ENCODE measurements at places on chromosomes 2 and 18.

GRCh38 chr2:149544692-149545091 is 42.9 kb downstream of the MMADHC start:
- DNase-seq = no peak

DNA sequence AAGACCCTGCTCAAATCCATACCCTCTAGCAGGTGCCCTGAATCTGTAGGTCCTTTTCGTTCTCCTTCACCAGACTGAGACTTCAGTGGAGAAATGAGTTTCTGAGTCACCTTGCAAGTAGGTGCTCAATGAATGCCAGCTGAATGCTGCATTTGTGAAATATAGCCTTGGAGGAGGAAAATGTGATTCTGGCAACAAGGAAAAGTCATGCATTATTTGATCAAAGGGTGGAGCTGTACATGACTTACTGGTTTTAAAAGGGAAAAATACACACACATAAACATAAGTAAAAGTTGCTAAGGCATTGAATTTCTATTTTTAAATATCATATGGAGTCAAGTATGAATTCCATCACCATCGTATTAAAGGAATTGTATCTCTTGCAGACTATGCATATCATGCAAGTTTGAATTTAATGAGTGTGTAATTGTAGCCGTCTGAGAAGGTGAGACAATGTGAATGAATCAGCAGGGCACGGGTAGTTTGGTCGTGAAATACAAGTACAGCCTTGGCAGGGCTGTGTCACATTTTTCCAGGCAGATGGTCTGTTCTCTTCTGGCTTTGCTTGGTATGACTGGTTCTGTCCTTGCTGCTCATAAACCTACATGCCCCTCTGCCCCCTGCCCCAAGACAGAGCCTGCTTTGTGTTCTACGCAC is 160.8 kb downstream of the COL6A3 start:
- no peak for DNase-seq

GRCh38 chr2:106572541-106573450 is 85.6 kb downstream of the CD8B2 start:
- DNase-seq = peak; percentile 28

GRCh38 chr2:119860924-119861323 is 101.2 kb downstream of the PTPN4 start:
- no peak for DNase-seq

DNA sequence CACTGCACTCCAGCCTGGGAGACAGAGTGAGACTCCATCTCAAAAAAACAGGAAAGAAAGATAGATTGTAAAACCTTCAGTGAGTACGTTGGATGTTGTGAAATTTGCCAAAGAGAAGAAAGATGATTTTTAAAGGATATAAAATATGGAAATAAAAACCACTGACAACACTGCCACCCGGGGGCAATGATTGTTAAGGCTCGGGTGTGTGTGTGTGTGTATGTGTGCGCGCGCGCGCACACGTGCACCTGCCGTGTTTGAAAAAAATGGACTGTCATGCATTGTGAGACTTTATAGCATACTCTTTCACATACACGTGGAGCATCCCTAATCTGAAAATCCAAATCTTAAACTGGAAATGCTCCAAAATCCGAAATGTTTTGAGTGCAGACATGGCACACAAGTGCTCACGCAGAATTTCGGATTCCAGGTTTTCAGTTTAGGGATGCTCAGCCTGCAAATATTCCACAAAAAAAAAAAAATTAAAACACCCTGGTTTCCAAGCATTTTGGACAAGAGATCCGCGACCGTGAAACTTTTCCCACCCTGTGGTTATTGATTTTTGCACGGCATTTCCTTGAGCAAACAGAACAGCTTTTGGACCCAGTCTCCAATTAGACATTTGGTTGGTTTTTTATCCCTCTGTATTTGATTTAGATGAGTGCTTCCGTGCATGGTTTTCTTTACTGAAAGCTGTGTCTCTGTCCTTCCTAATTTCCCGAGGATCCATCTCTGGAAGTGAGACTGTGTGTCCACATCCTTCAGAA is 269.2 kb downstream of the AGAP1 start:
- DNase-seq = no peak

DNA sequence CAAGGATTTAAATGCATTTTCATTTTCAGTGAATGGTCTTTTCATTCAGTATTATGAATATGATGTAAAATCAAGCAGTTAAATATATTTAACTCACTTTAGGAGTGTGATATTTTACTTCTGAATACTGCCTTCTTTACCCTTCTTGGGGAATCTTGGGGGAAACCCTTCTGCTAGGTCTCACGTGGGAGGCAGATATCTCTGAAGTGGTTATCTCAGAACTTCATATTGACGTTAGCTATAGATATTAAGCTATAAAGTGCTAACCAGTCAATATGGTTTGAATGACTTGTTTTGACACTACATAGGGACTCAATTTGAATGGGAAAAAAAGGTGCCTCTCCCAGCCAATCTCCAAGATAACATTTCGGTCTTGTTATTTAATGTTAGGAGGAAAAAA is 9.8 kb downstream of the REL start:
- DNase-seq = no peak

DNA sequence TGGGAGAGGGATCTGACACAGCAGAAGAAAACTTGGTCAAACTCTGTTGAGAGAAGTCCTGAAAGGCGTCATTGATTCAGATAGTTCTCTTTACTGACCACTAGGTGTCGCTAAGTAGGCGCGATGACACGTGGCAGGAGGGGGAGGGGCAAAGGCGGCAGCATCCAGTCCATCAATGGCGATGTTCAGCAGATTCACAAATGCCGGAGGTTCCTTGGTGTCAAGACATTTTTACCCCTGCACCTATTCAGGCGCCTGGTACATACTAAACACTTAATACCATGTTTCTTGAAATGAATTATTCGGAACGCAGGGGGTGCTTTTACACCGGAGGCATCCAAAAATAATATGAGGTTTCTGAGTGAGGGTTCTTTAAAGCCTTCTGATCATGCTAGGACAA is 3.0 kb upstream of the PLEK start:
- DNase-seq = peak; percentile 44

DNA sequence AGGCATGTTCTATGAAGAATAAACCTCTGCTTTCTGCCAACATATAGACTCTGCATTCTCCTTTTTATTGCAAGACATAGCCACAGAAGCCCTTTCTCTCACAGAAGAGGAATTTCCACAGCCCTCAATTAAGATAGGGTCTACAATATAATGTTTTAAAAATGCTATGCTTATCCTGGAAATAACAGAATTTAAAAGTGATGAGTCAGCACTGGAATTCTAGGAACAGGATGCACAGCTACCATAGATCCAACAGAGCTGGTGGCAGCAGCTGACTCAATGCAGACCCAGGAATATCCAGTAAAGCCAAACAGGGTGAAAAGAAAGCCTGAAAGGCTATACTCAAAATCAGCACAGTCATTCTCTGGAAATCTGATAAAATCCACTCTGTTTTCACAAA is 866.9 kb downstream of the TRIB2 start:
- DNase-seq = no peak

DNA sequence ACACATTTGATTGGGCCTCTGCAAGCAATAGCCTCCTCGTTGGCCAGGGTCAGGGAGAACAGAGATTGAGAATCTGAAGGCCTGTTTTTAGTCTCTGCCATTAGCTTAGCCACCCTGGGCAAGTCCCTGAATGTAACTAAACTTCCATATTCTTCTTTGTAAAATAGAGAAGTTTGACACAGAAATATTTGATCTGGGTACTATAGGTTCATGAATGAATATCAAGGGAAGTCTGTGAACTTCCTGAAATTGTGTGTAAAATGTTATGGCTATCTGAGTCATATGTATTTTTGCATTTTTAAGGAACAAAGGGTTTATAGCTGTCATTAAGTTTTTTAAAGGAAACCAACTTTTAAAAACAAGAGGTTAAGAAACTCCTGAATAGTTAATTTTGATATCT is 23.2 kb downstream of the RND3 start:
- no peak for DNase-seq

DNA sequence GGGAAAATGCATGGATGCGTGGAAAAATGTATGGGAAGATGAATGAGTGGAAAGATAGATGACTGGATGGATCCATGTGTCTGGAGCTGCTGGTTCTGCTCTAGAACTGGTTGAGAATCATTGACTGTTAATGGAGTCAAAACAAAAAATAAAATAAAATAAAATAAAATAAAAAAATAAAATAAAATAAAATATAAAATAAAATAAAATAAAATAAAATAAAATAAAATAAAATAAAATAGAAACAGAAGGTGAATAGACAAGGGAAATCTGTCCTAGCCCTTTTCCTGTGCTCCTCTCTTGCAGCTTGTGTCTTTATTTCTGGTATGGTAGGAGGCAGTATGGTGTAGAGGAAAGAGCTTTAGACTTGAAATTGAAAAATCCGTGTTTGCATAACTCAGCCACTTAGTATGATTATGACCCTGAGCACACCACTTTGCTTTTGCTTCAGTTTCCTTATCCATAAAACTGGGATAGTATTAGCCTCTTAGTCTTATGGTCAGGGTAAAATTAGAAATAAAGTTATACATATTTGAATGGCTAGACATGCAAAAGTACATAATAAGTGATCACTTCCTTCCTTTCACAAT is 51.0 kb downstream of the PSD4 start:
- DNase-seq = no peak

GRCh38 chr2:168174756-168175155 is 72.6 kb downstream of the STK39 start:
- DNase-seq = no peak

DNA sequence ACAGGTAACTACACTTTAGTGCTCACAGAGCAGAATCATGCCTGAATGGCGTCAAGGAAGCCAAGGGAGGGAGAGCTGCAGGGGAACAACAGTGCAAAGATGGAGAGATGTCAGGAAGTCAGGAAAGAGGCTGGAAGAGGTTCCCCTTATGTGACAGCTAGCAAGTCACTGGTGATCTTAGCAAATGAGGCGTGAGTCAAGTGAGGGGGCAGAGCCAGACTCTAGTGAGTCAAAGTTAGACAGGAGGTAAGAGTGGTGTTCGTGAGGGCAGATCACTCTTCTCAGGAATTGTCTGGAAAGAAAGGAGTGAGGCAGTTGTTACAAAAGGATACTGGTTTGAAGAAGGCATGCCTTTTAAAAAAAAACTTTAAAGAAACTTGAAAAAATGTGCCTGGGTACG is 87.1 kb downstream of the MEP1B start:
- DNase-seq = no peak

DNA sequence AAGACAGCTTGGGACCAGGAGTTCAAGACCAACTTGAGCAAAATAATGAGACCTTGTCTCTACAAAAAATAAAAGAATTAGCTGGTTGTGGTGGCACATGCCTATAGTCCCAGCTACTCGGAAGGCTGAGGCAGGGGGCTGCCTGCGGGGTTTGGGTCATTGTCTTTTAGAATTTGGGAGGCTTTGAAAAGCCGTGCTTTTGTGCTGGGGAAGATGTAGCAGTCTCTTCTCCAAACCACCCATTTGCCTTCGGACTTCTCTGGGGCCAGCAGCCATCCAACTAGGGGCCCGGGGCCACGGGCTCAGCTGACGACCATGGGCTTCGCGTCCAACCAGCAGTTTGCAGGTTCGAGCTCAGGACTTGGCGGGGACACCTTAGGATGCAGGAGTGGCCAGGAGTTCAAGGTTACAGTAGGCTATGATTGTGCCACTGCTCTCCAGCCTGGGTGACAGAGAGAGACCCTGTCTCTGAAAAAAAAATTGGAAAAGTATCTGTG is 6.3 kb downstream of the PJVK start:
- no peak for DNase-seq

- DNase-seq = no peak
Measured at GRCh38 chr2:61356958-61357350, 113.9 kb downstream of the USP34 start.

DNA sequence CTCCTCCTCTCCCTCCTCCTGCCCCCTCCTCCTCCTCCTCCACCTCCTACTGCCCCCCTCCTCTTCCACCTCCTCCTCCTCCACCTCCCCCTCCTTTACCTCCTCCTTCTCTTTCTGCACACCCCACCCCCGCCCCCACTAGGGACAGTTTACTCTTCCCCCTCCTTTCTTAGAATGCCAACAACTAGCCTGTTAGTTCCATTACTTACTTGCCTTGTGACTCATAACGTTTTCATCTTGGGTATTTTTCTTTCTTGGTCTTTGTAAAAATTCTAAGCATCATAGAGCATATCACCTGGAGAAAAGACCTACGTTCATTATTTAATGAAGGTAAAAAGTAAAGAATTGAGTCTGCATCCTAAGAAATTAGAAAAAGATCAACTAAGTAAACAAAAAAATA is 165.3 kb downstream of the NEDD4L start:
- no peak for DNase-seq
